ENCODE measurements at places on chromosomes 5 and 9.
A peak's percentile ranks its signal among the peaks of the same experiment; 100 is the strongest.

GRCh38 chr5:170450061-170450669, 53.7 kb upstream of the KCNIP1 start:
- peak; percentile 46 for DNase-seq

GRCh38 chr9:136309101-136309801, 5.4 kb upstream of the CCDC187 start:
- no peak for DNase-seq

GRCh38 chr5:172858511-172858989, 24.5 kb downstream of the ERGIC1 start:
- no peak for DNase-seq

DNA sequence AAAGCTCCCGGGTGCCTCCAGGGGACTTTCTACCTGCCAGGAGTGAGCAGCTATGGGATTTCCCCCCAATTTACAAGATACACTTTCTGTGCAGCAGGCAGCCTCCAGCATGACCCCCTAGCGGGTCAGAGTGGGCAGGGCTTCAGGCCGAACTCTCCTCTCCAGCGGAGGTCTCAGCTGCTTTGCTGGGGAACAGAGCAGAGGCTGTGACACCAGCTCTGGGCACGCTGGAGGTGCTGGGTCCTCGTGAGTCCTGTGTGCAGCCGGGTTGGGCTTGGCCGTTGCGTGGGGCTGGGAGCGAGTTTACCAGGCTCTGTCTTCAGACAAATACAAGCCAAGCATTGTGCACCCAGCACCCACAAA, 2.9 kb downstream of the NRARP start:
- DNase-seq = no peak

DNA sequence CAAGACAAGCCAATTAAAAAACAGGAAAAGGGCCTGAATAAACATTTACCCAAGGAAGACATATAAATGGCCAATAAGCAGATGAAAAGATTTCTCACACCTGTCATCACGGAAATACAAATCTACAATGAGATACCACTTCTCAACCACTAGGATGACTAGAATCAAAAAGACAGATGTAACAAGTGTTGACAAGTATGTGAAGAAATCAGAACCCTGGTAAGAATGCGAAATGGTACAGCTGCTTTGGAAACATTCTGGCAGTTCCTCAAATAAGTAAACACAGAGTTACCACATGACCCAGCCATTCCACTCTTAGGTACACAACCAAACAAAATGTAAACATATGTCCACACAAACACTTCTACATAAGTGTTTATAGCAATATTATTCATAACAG, 32.5 kb downstream of the LEAP2 start:
- no peak for DNase-seq

Data from osteocyte (in vitro differentiated cells).